ENCODE measurements at places on chromosomes 1 and 21.

DNA sequence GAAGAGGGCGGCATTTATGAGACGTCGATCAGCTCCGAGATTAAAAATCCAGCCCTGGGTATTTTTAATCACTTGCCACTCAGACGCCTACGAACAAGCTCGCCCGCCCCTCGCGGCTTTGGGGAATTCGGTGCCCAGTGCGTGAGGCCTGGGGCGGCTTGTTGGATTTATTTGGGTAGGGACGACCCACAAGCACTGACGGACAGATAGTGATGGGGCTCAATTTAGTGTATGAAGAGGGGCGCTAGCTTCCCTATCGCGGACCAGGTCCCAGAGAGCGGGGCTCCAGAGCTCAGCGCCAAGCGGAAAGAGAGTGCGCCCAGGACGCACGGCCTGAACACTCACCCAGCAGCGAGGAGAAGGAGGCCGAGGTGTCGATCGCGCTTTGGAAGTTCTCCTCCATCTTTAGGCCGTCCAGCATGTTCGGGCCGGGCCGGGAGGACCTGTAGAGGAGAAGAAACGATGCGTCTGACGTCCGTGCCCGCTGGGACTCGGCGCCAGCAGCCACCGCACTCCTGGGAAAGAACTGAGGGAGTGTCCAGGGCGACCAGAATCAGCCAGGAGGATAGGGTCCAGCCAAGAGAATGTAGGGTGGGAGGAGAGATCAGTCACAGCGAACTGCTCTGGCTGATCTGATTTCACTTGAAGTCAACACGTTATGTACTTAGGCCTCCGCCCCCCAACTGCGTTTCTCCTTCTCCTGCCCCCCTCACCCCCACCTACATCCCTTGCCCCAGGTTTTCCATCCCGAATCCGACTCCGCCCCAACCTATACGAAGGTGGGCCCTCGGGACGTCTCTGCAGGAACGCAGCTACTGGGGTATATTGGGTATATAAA lies 1.2 kb downstream of the LMX1A start:
- no peak for DNase-seq

GRCh38 chr1:51719146-51719545 lies 102.3 kb downstream of the OSBPL9 start:
- DNase-seq, result no peak

- DNase-seq, result no peak
Observed at GRCh38 chr1:25456502-25456901, 25.8 kb downstream of the MACO1 start.

- no peak for DNase-seq
Observed at GRCh38 chr21:14620152-14620551, 74.0 kb upstream of the SAMSN1 start.

- DNase-seq, result no peak
Observed at GRCh38 chr1:236914375-236914774, 89.9 kb downstream of the MT1HL1 start.

DNA sequence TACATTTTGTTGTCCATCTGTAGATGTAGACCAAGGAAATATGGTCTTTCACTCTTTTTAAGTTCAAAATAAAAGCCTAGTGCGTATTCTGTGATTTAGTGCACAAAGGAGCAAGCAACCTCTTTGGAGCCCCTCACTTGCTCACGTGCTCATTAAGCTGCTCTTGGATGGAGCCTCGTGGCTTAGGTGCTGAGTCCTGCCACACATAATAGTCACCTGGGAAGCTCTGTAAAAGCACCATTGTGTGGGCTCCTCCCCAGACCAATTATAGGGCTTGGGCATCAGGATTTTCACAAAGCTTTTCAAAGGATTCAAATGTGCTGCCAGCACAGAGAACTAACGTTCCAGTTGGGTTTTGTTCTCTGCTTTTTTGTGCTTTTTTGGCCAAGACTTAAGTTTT lies 85.0 kb downstream of the PCP4 start:
- no peak for DNase-seq

DNA sequence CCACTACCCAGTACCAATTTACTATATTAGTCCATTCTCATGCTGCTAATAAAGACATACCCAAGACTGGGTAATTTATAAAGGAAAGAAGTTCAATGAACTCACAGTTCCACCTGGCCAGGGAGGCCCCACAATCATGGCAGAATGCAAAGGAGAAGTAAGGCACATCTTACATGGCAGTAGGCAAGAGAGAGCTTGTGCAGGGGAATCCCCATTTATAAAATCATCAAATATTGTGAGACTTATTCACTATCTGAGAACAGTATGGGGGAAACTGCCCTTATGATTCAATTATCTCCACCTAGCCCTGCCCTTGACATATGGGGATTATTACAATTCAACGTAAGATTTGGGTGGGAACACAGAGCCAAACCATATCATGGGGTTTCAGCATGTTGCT lies 6.4 kb downstream of the CD58 start:
- DNase-seq, result no peak

GRCh38 chr1:8016210-8016894 lies 9.8 kb downstream of the ERRFI1 start:
- DNase-seq, result no peak

DNA sequence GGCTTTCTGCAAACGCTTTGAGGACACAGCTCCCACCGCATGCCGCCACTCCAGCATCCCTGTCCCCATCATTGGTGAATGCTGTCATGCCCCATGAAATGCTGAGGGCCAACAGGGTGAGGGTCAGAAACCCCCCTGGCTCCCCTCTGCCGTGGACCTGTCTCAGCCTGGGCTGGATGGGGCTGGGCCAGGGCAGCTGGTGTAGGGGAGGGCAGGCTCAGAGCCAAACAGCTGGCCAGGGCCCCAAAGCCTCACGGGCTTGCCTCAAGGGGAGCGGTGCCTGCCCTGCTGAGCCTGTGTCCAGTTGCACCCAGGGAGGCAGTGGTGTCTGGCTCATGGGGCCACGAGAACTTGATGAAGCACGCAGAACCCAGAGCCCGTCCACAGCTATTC lies 49.7 kb downstream of the S100B start:
- DNase-seq, result no peak

- DNase-seq, result no peak
Observed at GRCh38 chr1:25889470-25889869, 14.0 kb upstream of the PAQR7 start.

DNA sequence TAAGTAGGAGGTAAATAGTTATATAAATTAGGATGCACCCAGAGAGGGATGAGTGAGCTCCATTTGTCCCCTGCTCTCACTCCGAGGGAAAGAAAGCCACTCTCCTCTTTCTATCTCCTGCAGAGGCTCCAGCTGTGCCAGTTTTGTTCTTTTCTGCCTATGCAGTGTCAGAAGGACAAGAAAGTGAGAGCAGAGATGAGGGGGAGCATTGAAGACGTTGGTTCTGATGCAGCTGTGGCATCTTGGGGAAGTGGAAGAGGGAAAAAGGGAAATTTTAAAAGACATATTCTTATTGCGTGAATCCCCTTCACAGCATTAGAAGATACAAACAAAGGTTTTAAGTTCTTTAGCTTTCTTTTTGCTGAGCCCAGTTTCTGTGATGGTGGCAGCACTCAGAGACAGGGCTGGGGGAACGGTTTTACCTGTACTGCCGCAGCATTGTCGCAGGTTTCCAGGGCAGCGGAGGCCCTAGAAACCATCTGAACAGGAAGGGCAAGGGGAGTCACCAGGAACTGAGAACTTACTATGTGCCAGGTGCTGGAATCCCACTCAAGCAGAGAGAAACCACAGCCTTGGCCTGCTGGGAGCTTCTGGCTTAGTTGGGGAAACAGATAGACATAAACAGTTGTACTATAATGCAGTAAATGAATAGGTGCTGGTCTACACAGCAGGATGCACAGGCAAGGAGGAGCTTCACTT lies 44.9 kb upstream of the USP24 start:
- DNase-seq, result no peak

DNA sequence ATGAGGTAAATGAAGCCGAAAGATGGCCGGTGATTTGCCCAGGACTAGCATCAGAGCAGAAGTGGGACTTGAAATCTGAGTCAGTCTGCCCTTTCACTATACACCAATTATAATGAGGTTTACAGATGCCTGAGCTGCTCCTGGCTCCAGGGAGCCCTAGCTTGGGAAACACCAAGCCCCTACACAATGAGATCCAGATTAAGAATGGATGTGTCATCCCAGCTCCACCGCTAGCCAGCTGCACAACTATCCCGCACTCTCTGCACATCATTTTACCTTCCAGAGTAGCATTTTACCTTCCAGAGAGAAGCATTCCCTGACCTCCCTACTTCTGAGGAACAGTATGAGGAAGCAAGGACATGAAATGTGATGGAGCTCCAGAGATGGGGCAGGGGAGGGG lies 27.0 kb downstream of the SERTAD4 start:
- no peak for DNase-seq

DNA sequence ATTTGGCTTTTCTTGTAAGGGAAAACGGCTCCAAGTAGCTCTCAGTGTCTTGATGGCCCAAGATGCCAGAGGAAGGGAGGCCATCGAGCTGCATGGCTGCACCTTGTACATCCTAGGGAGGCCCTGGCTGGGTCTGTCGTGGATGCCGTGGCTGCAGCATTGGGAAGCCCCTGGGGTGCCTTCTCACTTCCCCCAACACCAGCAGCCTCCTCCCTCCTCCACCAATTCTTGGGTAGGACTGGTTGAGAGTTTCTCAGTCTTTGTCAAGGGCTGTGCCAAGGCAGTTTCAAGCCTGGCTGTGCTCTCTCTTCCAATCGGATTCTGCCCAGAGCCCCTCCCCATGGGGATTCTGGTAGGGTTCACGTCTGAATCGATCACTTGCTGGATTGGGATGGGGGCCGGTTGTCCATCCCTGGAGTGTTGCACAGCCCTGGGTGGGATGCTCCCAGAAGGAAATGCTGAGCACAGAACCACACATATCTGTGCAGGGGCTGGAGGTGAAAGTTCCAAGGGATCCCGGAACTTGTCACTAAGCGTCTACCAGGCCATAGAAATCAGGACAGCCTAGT lies 14.0 kb upstream of the SPSB1 start:
- DNase-seq, result no peak

- DNase-seq, result no peak
Observed at GRCh38 chr1:2031546-2032540, 12.7 kb downstream of the GABRD start.

DNA sequence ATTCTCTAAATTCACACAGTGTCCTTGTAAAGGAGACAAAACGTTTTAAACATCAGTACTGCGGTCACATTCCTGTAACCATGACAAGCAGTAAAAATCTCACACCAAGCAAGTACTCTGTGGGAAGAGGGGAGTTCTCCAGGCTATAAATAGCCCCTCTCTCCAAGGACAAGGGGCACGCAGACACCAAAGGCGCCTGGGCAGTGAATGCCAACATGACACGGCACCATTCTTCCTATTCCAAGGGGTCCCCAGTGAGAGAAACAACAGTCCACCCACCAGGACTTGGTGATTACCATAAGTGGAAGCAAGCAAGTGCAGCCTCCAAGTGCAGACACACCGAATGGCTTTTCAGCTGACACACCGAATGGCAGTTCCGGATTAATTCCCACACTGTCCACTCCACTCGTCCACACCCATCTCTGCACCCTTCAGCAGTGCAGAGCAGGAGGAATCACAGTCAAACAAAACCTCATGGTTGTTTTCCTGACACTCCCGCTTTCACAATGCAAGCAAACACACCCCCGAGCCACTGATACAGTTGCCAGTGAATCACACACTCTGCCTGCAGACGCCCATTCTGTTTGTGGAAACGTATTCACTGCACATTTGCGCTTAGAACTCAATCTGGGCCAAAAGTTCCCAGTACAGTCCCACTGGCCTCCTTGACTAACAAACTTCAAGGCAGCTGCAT lies 1.8 kb downstream of the PTTG1IP start:
- peak; percentile 25 for DNase-seq

DNA sequence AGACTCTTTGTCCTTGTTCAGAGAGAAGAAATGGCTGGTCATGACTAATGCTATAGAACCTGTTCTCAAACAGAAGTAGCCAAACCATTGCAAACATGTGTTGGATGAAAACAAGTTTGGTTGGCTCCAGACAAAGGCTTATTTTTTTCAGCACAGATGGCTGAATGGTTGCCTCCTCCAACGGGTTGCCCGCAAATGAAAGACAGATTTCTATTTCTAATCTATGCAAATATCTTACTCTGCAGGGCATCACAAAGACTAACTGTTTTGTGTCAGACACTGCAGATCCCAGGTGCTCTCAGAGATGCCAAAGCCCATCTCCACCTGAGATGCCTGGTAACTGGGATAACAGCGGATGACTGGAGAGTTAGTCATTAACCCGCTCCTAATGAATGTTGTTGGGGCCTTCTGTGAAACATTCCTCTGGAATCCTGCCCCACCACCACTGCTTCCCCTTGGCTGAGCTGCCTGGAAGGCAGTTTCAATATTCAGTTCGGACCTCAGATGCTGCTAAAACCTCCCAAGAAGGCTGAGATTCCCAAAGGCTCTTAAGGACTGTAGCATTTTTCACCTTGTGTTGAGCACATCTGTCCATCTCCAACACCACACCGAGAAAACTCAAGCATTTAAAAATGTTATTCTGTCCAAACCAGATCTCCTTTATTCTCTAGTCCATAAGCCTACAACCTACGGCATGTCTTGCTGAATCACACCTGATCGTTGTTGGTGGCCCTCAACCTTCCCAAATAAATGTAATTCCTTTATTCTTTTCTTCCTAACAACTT lies 104.4 kb downstream of the PTPN14 start:
- no peak for DNase-seq
